ENCODE measurements at places on chromosomes 1 and 21.

DNA sequence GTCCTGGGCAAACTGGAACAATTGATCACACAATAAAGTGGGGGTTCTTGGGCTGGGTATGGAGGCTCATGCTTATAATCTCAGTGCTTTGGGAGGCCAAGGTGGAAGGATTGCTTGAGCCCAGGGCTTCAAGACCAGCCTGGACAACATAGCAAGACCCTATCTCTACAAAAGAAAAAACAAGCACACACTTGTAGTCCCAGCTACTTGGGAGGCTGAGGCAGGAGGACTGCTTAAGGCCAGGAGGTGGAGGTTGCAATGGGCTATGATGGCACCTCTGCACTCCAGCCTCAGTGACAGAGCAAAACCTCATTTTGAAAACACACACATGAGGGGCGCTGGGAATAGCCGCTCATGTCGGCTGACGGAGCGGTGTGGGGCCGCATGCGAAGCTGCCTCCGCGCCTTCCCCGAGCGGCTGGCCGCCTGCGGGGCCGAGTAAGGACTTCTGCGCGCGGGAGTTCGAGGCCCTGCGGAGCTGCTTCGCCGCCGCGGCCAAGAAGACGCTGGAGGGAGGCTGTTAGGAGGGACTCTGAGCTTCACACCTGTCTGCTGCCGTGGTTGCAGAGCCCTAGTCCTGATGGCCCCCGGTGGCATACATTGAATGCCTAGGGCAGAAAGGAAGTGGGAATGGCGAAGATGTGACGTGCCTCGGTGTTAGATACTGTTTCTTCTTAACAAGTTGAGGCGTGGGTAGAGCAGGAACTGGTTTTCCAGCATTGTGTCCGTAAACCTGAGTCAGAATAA, 59.5 kb downstream of the ACBD3 start:
- DNase-seq = no peak

- DNase-seq = peak; percentile 85
Observed at GRCh38 chr21:33971492-33972013, 55.9 kb upstream of the ATP5PO start.

- DNase-seq = no peak
Observed at GRCh38 chr1:6117064-6117463, 63.1 kb downstream of the CHD5 start.

- DNase-seq = no peak
Observed at GRCh38 chr1:179493323-179493722, 82.4 kb downstream of the NPHS2 start.

DNA sequence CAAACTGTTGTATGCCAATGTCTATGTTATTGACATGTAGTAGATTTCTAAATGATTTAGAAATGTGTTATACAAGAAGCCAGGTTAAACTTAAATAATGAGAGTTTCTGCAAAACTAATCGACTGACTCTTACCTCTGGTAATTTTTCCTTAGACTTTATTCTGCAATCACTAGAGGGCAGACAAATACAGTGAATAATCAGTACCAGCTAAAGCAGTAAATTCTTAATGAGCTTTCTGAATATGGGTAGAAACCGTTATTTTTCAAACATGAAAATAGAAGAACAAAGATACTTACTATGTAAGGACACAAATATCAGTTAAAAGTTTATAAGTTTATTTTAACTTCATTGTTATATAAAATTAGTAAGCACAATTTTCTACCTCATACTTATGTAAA, 97.9 kb upstream of the RGS1 start:
- peak; percentile 58 for DNase-seq

- no peak for DNase-seq
Observed at GRCh38 chr1:157831968-157832626, 9.5 kb downstream of the CD5L start.

DNA sequence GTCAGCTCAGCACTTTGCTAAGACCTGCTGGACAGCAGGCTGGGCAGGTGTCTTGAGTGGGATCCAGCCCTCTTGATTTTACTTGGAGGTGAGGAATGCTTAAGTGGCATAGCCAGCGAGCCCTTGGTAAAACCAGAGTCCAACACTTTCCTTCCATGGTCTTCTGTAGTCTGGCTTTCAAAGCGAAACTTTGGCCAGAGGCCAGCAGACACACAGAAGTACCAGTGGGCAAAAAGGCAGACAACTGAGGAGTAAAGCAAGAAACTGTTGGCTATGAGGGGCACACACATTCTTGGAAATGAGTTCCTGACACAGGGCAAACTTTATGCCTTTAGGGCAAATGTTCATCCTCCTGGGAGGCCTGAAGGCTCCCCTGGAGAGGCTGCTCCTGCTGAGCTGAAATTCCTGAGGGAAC, 281.0 kb upstream of the POU3F1 start:
- DNase-seq = no peak

DNA sequence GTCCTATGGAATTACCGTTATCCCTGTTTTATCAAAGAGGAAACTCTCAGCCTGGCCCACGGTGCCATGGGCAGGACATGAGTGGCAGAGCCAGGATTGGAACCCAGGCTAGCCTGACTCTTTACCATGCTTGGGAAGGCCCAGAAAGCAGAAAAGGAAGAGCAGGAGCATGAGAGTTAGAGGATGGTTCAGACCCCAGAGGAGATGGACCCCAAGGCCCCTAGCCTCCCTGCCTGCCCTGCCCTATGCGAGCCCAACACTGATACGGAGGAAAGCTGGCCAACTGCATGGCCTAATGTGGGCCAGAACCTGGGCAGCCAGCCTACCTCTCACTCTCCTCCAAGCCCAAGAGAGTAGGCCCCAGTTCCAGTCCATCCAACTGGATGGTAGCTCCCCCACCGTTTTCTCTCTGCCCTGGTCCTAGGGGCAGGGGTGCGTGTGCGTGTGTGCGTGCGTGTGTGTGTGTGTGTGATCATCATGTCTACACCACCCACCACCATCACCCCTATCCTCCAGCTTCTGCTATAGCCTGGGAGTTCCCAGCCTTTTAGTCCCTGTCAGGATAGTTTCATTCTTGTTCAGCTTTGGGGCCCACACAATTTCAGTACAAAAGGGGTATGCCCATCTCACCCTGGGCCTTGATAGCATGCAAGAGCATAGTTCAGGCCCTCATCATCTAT, 15.4 kb upstream of the MEX3A start:
- no peak for DNase-seq

DNA sequence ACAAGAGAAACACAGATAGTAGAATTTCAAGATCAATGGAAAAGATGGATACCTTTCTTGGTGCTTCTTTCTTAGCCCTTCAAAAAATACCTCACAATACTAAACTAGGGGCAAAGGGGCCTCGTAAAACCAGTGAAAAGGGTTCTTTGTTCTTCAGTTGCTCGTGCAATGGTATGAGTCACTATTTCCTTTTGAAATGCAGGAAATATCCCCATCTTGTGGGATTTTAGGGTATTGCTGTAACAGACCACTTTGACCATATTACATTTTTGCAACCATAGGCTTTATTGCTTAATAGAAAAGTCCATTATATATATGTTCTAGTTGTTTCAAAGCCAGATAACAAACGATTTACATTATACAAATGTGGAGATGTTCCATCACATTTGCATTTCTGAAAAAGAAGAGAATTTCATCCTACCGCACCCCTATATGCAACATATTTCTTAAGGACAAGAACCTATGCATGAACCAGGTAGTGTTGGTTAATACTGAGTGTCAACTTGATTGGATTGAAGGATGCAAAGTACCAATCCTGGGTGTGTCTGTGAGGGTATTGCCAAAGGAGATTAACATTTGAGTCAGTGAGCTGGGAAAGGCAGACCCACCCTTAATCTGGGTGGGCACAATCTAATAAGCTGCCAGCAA, 88.6 kb upstream of the PKN2 start:
- DNase-seq = peak; percentile 33

- no peak for DNase-seq
Observed at GRCh38 chr1:234943836-234944402, 184.7 kb downstream of the TOMM20 start.

- no peak for DNase-seq
Observed at GRCh38 chr1:37449936-37450335, 24.4 kb upstream of the ZC3H12A start.

GRCh38 chr1:234326497-234327366, 46.5 kb upstream of the COA6 start:
- DNase-seq = peak; percentile 54

DNA sequence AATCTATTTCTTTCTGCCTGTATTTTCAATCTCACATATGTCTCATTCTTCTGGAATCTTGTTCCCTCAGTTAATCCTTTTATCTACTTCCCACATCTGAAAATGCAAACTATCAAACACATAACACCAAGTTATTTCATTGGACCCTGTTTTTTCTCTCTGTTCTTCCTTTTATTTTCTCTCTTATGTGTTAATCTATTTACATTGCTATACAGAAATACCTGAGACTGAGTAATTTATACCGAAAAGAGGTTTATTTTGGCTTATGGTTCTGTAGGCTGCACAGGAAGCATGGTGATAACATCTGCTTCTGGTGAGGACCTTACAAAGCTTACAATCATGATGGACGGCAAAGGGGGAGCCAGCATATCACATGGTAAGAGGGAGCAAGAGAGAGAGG, 247.6 kb downstream of the TGFB2 start:
- peak; percentile 16 for DNase-seq

DNA sequence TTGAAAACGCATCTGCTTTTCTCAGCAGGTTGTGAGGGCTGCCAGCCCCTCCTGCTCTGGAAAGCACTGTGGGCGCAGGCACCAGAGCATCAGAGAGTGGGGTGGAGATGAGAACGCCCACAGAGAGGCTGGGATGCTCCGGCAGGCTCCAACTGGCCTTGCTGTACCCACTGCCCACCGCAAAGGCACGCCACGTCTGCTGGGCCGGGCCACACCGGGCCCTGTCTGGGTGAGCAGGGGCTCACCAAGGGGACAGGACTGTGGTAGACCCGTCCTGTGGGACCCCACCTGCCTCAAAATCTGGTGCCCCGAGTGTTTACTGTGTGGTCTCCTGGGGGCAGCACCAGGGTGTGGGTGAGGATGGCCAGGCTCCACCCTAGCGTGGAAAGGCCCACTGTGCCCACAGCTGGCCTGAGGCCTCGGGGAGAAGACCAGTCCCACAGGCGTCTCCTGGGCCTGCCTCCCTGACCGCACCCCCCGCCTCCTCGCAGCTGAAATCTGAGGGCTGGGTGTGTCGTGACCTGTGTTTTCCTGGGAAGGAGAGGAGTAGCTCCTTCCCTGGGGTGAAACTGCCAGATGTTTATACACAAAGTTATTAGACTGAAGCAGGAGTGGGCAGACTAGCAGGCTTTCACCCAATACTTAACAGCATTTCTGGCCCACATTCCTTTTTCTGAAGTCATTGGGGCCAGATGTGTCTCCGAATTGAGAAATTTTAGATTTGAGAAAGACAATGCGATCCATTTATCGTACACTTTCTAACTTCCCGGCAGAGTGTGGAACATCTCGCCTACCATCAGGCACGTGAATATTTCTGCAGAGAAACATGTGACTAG, 53.8 kb downstream of the STUM start:
- DNase-seq = peak; percentile 71

DNA sequence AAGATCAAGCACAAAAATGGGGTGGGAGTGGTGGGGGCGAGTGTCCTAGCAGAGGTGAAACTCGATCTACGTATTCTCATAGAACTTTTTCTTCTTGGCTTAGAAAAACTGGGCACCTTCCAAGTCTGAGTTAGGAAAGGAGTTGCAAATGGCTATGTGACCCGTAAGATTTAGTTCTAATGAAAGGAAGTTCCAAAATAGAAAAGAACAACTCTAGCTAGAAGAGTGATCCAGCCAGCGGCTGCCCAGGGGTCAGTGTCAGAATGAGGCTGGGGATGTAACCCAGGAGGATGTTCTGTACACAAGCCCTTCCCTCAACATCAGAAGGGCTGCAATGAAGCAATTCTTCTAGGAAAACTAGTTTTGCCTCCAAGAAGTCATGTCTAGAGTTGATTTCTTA, 5.2 kb downstream of the MTARC1 start:
- DNase-seq = no peak

GRCh38 chr1:46936788-46937187, 4.5 kb downstream of the CYP4A11 start:
- no peak for DNase-seq

DNA sequence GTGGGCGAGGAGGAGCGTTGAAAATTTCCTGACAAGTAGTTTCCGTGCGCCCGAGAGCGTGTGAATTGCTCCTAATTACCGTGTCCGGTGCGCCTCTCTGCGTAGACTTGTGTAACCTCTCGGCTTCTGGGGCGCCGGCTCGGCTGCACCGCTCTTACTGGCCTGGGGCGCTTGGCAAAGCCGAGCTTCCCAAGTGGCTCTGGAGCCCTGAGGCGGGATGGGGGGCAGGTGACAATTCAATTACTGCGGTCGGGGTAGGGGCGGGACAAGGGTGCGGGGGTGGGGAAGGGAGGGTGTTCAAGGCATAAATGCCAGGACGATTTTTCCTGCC, 392 bp upstream of the DMRTA2 start:
- no peak for DNase-seq

- no peak for DNase-seq
Observed at GRCh38 chr1:205504311-205505075, at the start of gene CDK18. Gene CDK18 (plus strand): TSS chr1:205504669. CDS start chr1:205523168, 18,499 bp downstream.

- DNase-seq = no peak
Observed at GRCh38 chr21:42411891-42412635, 8.4 kb downstream of the UBASH3A start.

DNA sequence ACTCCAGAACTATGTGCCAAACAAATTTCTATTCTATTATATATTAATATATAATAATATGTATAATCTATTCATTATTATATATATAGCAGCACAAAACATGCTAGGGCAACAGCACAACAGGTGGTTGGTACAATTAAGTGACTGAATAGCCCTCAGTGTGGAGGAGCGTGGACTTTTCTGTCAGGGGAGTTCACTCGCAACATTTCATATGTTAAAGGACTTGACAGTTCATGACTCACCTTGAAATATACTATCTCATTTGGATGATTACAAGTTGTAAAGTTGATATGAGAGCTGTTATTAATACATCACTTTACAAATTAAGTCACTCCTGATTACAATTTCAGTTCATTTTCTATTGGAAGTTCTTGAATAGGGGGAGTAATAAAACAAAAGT, 178.4 kb downstream of the LHX8 start:
- no peak for DNase-seq

DNA sequence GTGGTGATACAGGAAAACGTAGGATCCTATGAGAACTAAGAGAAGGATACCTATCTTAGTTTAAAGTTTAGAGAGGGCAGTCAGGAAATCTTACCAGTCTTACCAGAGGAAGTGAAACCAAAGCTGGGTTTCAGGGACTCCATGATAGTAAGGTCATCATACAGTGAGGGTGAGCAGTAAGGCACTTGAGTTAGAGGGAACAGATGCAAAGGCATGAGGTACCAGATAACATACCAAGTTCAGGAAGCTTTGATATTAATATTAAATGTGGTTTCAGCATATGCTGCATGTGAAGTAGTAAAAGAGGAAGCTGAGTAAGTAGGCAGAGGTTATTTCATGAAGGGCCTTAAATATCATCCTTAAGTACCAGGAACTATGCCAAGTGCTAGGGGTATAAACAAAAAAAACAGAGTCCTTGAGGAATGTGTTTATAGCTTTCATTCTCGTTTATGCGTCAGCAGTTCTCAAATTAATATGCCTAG, 16.9 kb downstream of the ATG4C start:
- peak; percentile 51 for DNase-seq

- DNase-seq = peak; percentile 61
Observed at GRCh38 chr1:156797212-156797871, 19.3 kb downstream of the SH2D2A start.

GRCh38 chr21:8998946-8999681, 1522.3 kb upstream of the TPTE start:
- DNase-seq = no peak

Data from fibroblast of skin of right quadriceps (primary cell).